Anterior cingulate cortex (tissue), 58 donors: ENCODE measurements at places on chromosomes 5 and 9.

DNA sequence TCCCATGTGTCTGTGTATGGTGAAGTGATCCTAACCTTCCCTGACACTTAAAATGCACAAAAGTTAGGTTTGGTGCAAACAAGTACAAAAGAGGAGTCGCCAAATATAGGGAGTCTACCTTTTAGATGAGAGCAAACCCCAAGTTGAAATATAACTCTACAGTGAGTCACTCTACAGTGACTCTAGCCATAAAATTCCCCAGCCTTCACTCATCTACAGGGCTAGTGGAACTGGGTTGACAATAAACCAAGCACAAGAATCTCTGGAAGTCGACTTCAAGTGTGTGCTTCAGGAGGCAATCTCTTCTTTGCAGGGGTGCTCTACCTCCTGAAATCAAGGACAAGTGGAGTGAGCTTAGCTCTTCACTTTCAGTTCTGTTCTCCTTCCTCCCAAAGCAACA is 3.3 kb downstream of the SHISAL2B start:
- DNase-seq, result no peak

- no peak for DNase-seq
These were observed 63.6 kb downstream of the CCDC192 start for GRCh38 chr5:127766676-127767335.

GRCh38 chr5:18305288-18305924 is 671.1 kb downstream of the TAF11L14 start:
- no peak for DNase-seq

DNA sequence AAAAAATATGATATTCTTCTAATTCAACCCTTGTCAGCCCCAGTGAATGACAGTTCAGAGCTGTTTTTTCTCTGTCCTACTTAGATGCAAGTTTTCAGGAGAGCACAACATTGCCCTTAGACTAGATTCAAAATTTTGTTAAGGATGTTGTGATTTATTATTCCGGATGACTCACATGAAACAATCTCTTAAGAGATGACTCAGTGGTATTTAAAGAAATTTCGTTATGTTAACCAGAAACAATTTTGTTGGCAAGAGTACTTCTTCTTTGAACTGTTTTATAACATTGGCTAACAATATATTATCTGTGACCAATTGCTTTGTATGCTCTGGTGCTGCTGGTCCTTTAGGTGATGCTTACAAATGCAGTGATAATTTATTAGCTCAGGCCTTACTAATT is 132.0 kb downstream of the IZUMO3 start:
- DNase-seq, result no peak

GRCh38 chr9:90078988-90079421 is 474.2 kb downstream of the GADD45G start:
- DNase-seq, result no peak

DNA sequence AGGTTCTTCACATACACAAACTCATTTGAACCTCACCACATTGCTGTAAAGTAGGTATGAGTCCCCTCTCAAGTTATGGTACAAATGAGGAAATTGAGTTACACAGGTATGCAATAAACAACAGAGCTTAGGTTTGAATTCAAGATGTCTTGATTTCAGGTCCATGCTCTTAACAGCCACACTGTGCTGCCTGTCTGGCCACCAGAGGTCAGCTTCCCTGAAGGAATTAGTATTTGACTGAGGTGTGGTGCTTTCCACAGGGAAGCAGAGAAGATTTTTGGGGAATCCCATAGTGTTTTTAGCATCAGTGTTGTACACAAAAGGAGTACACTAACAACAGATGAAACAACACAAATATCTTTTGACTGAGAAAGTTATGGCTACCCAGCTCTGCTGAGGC is 94.4 kb upstream of the ITGA1 start:
- DNase-seq, result no peak

DNA sequence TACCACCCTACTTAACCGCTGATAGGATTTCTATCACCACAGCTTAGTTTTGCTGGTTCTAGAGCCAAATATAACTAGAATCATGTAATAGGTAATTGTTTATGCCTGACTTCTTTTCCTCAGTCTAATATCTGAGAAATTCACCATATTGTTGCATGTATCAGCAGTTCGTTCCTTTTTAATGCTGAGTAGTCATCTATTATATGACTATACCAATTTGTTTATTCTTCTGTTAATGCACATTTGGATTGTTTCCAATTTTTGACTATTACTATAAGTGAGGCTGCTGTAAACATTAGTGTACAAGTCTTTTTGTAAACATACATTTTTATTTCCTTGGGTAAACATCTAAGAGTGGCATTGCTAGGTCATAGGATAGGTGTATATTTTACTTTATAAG is 25.9 kb downstream of the CSNK1G3 start:
- DNase-seq, result no peak

GRCh38 chr5:16051246-16051755 is 128.3 kb downstream of the MARCHF11 start:
- no peak for DNase-seq

DNA sequence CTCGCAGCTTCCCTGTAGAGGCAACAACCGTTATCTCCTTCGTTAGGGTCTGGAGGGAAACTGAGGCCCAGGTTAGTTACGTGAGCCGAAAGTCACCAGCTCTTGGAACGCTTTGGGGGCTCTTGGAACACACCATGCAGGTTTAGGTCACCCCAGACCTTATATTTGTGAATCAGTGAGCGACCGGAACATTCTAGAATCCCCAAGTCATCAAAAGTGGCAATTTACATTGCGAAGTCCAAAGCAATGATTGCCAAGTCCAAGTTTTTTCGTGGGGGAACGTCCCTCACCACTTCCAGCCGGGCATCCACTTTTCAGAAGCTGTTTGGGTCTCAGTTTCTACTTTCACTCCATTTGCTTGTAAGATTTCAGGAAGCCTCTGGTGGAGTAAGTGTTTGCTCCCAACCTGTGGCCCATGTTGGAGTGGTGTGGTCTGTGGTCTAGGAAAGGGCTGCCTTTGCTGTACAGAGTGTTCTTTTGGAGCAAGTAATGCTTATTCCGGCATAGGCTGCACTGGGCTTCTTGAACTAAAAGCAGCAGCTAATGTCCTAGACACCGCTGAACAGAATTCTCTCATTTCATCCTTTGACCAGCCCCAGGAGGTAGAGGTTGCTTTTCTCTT is 32.8 kb upstream of the SPRY4 start:
- DNase-seq, result no peak

DNA sequence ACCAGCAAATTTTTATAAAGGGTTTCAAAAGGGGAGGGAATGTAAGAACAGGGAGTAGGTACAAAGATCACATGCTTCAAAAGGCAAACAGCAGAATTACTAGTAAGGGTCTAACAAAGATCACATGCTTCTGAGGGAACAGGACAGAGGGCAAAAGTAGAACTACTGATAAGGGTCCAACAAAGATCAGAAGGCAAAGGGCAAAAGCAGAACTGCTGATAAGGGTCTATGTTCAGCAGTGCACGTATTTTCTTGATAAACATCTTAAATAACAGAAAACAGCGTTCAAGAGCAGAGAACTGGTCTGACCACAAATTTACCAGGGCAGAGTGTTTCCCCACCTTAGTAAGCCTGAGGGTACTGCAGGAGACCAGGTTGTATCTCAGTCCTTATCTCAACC is 469.5 kb upstream of the PIK3R1 start:
- DNase-seq, result no peak

GRCh38 chr5:3118340-3118739 is 366.9 kb upstream of the IRX2 start:
- no peak for DNase-seq

DNA sequence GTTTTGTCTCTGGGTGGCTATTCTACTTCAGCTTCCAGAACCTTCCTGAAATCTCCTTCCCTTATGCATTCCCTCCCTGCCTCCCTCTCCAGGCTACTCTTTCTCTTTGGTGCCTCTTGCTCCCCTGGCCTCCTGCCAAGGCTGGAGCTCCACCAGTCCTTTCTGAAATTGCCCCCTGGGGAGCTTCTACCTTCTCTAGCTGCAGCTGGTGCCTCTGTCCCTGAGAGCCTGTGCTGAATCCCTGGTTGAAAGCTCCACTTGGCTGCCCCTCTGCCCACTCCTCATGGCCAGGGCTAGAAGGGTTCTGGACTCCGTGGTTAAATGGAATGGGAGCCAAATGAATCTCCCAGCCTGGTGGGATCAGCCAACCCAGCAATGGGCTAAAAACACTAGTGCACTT is 80.1 kb downstream of the COL15A1 start:
- DNase-seq, result no peak

DNA sequence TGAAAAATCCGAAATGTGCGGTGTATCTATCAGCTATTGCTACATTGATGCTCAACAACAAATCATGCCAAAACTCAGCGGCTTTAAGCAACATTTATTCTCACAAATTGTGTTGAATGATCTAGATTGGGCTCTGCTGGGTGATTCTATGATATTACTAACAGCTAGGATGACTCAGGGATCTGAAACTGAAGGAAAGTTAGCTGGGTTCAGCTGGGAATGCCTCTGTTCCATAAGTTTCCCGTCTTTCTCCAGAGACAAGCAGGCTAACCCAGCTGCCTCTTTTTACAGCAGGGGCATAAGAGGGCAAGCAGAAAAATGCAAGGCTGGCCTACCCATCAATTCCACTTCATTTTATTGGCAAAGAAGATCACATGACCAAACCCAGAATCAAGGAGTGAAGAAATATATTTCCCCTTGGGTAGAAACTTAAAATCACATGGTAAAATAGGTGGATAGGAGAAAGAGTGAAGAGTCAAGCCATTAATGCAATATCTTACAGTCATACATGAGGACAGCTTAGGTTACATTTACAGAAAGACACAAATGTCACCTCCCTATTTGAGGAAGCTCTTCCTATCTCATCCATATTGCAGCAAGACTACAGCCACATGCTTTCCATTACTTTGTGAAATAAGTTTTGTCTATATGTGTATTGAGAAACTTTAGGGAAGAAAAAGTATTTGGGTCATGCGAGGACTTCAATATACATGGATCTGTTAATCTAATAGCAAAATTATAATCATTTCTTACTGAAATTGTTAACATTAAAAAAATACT is 30.8 kb downstream of the IL7R start:
- DNase-seq, result no peak

GRCh38 chr9:8078641-8079140 is 279.1 kb upstream of the DMAC1 start:
- no peak for DNase-seq

DNA sequence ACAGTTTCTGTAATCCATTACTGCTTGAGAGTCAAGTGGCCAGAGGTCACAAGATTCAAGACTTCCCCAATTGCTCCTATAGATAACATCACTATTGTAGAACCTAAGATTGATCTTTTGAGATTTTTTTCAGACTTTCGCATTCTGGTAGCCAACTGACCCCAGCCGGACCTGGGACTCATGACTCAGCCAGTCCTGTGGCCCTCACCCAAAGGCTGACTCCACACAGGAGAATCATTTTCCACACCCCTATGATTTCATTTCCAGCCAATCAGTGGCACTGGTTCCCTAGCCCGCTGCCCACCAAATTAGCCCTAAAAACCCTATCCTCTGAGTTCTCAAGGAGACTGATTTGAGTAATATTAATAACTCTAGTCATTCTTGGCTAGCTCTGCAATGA is 36.2 kb downstream of the TARS1 start:
- DNase-seq, result no peak

DNA sequence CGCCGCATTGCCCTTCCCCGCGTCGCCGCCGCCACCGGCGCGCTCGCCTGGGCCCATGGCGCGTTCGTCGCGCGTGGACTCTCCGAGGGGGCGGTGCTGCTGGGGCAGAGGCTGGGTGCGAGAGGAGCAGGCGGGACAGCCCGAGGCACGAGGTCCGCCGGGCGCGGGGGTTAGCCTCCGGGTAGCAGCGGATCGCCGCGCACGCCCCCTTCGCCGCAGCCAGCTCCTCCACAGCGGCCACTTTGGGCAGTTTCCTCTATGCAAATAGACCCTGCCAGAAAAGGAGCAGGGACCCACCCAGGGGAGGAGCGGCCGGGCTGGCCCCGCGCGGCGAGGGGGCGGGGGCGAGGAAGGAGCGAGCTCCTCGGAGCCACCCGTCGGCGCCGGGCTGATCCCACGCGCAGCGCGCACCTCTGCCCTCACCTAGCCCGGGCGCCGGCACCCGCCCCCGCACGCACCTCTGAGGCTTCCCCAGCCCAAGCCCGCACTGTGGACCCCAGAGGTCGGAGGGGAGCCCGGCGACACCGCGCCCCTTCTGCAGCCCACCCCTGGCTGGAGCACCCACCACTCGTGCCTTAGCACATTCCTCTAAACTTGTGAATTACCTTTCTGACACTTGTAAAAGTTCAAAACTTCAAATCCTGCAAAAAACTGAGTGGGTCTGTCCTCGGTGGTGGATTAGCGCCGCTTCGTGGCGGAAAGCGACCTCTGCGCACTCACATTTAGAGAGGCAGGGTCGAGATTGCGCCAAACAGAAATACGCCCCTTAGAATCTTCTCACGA is at the start of gene COL23A1:
TSS of gene COL23A1 (minus strand) at position 253 of the 783 bp plus-strand sequence.
- no peak for DNase-seq

GRCh38 chr9:113853333-113853732 is 22.8 kb upstream of the ZNF618 start:
- no peak for DNase-seq

DNA sequence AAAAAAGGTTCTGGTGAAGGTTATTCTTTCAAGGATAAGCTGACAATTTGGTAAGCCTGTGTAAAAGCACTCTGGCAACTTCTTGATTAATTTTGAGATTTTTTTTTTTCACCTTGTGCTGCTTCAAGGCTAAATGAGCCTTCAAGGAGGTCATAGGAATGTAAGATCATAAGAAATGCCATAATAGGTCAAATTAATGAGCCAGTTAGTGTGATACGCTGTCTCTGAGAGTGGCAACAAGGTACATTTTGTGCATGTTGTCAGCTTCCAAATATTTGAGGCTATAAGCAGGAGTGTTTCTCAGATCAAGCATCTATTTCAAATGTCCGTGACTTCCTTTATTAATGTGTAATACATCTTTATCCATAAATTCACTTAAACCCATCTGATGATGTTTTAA is 72.3 kb upstream of the CDH6 start:
- no peak for DNase-seq

DNA sequence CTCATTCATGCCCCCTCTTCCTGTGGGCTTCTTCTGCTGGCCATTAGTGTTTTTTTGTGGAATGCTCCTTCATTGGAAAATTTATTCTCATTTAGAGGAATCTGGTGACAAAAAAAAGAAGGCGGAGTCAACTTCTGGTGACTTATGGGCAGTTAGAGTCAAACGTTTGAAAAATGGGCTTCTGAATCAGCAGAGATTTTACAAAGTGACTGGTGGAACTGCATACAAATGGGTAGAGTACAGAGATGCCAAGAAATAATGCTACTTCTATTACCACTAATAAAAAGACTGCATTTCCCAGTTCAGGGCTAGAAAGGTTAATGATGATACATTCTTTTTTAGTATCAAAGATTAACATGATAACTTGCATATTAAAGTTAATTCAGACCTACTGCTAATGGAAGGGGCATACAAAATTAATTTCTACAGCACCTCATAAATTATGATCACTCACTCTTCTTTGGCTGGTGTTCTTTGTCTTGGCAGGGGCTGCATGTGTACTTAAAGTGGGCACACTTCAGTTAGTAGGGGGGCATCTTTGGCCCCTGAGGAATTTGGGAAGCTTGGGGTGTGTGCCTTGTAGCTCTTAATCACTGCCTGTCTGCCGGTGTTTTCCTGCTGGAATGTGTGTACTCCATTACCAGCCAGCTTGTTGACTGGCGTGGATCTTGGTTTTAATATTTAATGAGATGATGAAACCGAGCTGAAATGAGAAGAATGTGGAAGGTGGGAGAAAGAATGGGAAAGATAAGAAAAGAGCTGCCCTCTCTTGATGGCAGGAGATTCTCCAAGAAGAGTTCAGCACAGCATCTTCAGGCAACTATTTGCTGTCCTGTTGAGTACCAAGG is 148.9 kb downstream of the DOCK2 start:
- no peak for DNase-seq
